ENCODE measurements at places on chromosomes 3 and 15.

- no peak for DNase-seq
Measured at GRCh38 chr3:15983232-15983631, 185.5 kb upstream of the ANKRD28 start.

GRCh38 chr3:185717627-185718402 is 107.0 kb downstream of the IGF2BP2 start:
- DNase-seq = no peak

- DNase-seq = no peak
Measured at GRCh38 chr15:91140601-91141000, 40.5 kb downstream of the SV2B start.

- DNase-seq = no peak
Measured at GRCh38 chr3:128397484-128397883, 69.2 kb downstream of the DNAJB8 start.

GRCh38 chr3:72397586-72397985 is 450.7 kb downstream of the SHQ1 start:
- no peak for DNase-seq

- DNase-seq = no peak
Measured at GRCh38 chr3:160671231-160671630, 5.7 kb upstream of the ARL14 start.

- no peak for DNase-seq
Measured at GRCh38 chr3:165210132-165210531, 13.9 kb upstream of the SLITRK3 start.

DNA sequence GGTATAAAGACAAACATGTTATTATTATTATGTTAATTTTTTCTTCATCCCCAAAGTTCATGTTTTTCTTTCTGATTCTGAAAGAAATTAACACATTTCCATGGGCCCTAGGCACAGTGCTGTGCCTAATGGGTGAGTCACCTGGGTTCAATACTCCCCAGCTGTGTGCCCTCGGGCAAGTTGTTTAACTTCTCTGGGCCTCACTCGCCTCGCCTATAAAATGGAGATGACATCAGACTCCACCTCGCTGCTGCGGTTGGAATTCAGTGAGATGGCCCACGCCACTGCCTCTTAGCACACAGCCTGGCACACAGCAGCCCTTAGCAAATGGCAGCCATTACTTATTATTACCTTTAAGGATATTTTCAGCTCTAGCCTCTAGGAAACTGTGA is 22.6 kb downstream of the DNASE1L3 start:
- no peak for DNase-seq

Data from stimulated activated CD8-positive, alpha-beta memory T cell treated with anti-CD3 and anti-CD28 coated beads, Interleukin-7, amount 100 ng/mL, for 4 hours (primary cell).